ENCODE measurements at places on chromosomes 2 and 18.

DNA sequence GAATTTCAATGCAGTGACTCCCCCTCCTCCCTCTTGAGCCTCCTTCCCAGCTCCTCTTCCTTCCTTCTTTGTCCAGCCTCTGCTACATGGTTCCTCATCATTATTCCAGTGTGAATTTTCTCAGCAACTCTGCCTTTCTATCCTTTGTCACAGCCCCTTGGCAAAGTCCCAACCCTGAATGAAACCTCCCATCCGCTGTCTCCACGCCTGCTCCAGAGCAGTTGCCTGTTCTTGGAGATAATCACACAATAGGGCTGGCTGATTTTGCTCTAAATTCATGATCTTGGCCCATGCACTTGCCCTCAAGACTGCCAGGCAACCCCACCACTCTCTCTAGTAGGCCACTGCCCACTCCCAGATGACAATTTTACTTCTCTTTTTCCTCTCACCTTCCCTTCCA is 61.4 kb downstream of the BCL2L11 start:
- no peak for DNase-seq

DNA sequence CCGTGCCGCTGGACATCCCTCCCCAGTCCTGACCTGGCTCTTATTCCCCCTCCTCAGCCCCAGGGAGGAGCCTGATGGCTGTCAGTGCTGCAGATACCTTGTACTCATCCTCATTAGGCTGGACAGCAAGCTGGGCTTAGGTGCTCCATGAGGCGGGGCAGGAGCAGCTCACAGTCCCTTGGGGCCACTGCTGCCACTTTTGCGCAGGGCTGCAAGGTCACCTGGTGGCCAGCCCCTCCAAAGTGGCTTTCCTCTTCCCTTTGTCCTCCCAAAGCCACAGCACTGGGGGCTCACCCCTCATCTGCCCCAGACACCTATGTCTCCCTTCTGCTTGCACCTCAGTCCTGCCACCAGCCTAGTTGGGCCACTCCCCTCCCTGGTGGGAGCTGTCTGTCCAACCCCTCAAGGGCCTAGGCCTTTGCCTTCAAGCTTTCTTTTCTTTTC is 60.8 kb downstream of the FAM168B start:
- no peak for DNase-seq

- DNase-seq, result no peak
These were observed 163.1 kb downstream of the STK39 start for GRCh38 chr2:168084288-168084687.

DNA sequence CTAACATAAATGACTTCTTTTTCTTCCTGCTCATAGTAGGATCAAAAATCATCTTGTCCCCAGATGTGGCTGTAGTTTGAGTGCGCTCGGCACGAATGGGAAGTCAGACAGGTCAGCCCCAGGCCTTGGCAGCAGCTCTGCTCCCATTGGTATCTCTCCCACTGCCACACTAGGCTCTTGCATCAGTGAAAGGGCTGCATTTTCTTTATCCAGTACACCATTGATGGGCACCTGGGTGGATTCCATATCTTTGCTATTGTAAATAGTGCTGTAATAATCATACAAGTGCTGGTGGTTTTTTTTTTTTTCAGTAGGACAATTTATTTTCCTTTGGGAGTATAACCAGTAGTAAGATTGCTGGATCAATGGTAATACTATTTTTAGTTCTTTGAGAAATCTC is 865.5 kb downstream of the CCDC85A start:
- no peak for DNase-seq

DNA sequence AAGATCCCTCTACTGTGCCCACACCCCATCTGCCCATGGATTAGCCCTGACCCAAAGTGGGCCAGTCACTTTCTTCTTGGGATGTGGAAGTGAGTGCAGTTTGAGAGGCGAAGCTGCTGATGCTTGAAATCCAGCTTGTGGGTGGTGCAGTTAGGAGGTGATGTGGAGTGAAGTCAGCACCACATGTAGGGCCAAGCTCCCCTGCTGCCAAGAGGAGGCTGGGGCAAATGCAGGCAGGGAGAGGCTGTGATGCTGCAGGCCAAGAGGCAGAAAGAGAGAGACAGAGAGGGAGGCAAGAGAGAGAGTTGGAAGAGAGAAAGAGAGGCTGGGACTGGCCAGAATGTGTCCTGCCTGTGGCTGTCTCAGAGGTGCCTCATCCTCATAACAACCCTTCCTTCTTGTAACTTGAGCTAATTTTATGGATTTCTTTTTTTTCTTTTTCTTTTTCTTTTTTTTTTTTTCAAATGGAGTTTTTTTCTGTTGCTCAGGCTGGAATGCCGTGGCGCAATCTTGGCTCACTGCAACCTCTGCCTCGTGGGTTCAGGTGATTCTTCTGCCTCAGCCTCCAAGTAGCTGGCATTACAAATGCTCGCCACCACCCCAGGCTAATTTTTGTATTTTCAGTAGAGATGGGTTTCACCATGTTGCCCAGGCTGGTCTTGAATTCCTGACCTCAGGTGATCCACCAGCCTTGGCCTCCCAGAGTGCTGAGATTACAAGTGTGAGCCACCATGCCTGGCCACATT is 35.3 kb upstream of the CAB39 start:
- peak; percentile 73 for DNase-seq

DNA sequence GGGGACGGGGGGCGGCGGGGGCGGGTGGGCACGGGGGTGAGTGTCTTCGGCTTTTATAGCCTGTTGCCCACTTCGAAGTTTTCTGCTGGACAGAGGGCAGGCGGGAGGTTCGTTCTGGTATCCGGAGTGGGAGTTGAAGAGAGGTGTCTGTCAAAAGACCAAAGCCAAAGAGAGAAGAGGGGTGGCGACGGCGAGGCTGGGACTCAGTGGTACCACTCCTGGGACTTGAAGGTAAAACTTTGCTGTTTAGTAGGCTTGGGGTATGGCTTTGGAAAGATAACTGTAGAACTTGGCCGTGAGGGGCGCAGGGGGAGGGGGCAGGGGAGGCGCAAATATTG is 215.8 kb upstream of the DTNA start:
- DNase-seq, result no peak

- DNase-seq, result no peak
These were observed 112.5 kb downstream of the SETBP1 start for GRCh38 chr18:44793194-44793593.

- no peak for DNase-seq
These were observed 73.6 kb upstream of the STK17B start for GRCh38 chr2:196244966-196245365.

GRCh38 chr2:230412371-230412711 is 3.7 kb upstream of the SP100 start:
- no peak for DNase-seq

DNA sequence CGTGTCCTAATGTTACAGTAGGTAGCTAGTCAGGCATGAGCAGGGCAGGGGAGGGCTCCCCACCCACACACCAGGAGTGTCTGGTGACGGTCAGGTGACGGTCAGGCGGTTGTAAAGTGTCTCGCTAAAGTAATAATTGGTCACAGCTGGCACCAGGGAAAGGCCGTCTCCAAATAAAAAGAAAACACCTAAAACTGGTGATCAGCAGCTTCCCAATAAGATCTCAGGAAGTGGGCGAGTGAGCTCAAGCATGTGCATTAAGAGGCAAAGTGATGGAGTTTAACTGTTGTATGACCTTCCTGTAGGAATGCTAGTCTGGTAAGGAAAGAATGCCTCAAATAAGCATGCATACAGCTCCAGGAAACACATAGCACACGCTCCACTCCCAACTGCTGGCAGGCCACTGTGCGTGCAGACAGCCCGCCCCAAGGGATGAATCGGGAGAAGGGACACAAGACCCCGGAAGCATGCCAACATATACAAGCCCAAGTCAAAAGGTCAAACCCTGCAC is 177.1 kb downstream of the RNF144A start:
- DNase-seq, result no peak

DNA sequence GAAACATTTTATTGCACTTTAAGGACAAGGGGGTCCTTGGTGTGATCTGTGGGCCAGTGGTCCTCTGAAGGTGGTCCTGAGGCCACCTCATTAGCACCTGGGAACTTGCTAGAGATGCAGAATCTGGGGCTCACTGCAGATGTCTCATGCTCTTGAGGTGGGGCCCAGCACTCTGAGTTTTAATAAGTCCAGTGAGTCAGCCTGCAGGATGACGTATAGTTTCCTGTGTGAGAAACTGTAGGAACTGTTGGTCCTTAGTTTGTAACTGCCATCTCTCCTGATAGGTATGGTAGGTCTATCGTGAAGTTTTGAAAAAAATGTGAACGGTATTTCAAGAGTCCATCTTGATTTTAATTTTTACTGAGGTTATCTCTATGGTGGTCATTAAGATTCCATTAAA is 2.8 kb downstream of the TRPM8 start:
- peak; percentile 47 for DNase-seq

- no peak for DNase-seq
These were observed 21.5 kb upstream of the REEP1 start for GRCh38 chr2:86358957-86359356.

- no peak for DNase-seq
These were observed 24.3 kb upstream of the DYNC2LI1 start for GRCh38 chr2:43749583-43749982.

DNA sequence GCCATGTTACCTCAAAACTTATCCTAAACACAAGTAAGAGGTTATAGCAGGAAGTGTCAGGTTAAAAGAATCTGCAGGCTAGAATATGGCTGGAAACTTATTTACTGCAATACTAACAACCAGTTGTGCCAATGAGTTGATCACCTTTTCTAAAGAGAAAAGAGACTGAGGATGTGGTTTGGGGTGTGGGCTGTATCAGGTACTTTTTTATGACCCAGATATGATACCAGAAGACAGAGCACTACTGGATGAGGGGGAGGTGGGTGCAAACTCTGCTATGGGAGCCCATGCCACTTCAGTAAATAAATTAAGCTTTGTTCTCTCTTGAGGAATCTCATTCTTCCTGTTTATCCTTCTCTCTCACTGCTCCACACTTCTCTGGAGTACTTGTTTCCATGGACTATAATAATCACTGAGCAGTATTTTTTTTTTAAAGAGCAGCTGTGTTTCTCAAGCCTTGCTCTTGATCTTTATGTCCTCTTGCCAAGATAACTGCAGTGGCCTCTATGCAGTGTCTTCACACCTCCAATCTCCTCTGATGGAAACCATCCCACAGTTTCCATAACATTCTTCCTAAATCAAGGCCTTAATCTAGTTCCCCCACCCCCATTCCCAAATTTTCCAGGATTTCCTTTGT is 51.2 kb upstream of the NOSTRIN start:
- DNase-seq, result no peak

DNA sequence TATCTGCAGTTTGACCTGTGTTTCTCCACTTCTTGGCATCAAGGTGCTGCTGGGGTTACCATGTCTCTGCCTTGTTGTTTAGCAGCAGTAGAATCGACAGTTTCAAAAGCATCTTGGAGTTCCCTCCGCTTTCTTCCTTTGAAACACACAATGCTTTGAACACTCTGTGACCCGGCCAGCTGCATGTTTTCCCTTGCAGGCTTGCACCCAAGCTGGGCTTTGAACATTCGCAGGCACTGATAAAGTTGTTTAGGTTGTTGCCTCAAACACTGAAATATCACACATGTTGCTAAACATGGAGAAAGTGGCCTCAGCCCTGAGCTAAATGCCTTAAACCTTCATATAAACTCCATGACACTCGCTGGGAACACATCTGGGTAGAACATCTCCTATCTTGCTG is 251.7 kb downstream of the TSN start:
- DNase-seq, result no peak

DNA sequence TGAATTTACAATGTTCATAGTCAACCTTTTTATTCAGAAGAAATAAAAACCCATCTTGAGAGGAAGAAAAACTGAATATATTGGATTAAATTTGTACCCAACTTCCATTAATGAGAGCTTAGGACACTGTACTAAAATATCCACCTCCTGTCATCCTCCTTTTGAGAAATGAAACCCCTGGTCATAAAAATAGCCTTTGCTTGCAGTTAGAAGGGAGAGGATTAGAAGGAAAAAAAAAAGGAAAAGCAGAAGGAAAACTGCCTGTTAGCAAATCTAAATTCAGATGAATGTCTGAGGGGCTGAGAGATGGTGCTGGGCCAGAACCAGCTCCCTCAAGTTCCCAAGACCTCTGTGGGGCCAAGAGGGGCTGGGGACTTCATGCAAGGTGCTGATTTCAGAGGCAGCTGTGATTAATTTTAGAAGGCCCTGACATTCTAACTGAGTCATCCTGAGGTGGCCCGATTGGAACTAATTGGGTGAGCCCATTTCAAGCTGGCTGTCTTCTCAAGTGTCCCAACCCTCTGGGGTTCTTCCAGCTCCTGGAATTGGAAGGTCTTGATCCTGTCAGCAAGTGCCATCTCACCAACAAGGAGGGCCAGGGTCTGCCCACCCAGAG is 38.4 kb upstream of the BIN1 start:
- peak; percentile 69 for DNase-seq

- peak; percentile 33 for DNase-seq
These were observed 240.9 kb upstream of the APCDD1 start for GRCh38 chr18:10213526-10213925.

GRCh38 chr18:12883372-12883683 is 709 bp downstream of the PTPN2 start:
- DNase-seq, result no peak

DNA sequence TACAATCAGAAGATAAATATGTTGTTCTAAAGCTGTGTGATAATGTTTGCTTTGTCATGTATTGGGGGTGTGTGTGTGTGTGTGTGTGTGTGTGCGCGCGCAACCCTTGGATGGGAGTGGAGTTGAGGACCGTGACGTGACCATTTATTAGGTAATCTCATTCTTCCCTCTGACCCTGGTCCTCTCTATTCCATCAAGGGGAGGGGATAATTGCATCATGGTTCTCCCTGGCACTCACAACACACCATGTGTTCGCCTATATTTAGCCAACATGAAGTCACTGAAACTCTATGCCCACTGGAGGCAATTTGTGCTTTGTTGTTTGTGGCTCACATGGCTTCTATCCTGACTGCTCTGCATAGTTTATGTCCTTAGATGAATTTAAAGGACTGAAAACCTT is 79.8 kb upstream of the LRPPRC start:
- DNase-seq, result peak; percentile 73

- DNase-seq, result peak; percentile 99
These were observed 65.7 kb downstream of the SPRED2 start for GRCh38 chr2:65366595-65367125.

- DNase-seq, result peak; percentile 37
These were observed 49.7 kb downstream of the TRIB2 start for GRCh38 chr2:12766421-12766879.

DNA sequence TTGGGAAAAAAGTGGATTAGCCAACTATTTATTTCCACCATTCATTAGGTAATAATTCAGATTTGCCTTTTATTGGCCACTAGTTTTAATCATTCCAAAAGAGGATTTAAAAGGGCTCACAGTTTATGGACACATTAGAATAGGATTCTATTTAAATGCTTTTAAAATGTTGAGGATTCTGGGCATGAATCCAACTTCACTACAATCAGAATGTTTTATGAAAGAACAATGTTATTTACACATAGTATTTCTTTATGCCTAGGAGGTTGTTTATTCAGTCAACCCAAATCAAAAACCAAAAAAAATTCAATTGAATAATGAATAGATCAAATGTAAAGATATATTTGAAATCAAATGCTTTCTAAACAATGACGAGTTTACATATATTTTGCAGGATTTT is 232.2 kb downstream of the GULP1 start:
- peak; percentile 25 for DNase-seq

GRCh38 chr2:216222650-216223352 is 113.7 kb downstream of the XRCC5 start:
- peak; percentile 51 for DNase-seq
